Adipocyte (in vitro differentiated cells): ENCODE measurements at places on chromosomes 7 and 10.

DNA sequence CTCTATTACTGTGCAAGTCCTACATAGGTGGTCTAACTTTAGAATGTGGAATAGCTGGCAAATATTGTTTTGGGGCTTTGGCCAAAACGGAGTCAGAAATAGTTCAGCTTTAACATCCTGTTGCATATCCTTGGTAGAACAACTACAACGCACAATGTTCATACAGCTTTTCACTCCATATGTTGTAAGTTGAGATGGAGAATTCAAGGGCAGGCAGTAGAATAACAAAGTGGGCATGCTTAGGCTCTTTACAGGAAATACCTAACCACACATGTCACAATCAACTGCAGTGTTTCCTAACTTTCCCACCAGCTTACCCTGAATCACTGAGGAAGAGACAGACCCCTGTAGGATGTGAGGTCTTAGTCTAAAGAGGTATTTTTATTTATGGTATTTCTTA is 122.3 kb downstream of the PPP1R3A start:
- peak; percentile 90 for DNase-seq

- DNase-seq, result no peak
These were observed 70.8 kb upstream of the ZNRF2 start for GRCh38 chr7:30213637-30214036.

- DNase-seq, result no peak
These were observed 1.8 kb upstream of the LDB3 start for GRCh38 chr10:86666538-86666937.

GRCh38 chr10:78644550-78644949 is 424.2 kb upstream of the ZMIZ1 start:
- DNase-seq, result no peak

GRCh38 chr10:119351189-119351588 is 143.8 kb downstream of the GRK5 start:
- DNase-seq, result no peak

DNA sequence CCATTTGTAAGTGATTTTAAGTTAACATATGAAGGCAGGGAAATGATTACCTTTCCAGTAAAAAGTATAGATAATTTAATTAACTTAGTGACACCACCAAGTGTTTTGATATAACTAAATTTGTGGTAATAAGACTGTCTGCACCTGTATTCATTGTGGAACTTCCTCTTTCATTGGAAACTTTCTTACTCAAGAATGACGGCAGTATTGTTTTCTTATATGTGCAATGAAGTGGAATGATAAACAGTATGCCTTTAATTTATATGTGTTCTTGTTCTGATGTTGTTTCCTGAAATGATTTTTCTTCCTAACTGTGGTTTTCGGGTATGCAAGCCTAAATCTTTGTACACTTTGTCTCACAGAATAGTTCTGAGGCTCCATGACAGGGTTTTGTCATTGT is 46.4 kb downstream of the CASD1 start:
- DNase-seq, result no peak

- no peak for DNase-seq
These were observed 33.6 kb downstream of the GPER1 start for GRCh38 chr7:1121476-1121875.

- DNase-seq, result no peak
These were observed 27.3 kb downstream of the SH3PXD2A start for GRCh38 chr10:103828107-103828506.

- no peak for DNase-seq
These were observed 7.4 kb downstream of the NRCAM start for GRCh38 chr7:108448584-108449505.

GRCh38 chr7:27897001-27897400 is 157.0 kb downstream of the TAX1BP1 start:
- no peak for DNase-seq

DNA sequence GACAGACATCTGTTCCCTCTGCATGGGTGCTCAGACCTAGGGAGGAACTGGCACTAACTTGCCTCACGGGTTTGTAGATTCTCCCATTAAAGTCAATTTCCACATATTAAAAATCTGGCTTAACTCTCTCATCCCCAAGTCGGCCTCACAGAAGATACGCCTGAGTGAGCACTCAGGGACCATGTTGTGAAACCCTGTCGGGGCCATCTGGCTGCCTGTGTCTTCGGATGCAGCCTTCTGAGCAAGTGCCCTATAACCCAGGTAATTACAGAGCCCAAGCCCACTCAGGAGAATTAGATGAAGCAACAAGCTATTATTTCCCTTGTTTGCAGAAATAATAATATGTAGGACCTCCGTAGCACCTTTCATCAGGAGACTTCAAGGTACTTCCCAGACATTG is 219.3 kb upstream of the GLI3 start:
- no peak for DNase-seq
